ENCODE measurements at places on chromosomes 5 and 9.

DNA sequence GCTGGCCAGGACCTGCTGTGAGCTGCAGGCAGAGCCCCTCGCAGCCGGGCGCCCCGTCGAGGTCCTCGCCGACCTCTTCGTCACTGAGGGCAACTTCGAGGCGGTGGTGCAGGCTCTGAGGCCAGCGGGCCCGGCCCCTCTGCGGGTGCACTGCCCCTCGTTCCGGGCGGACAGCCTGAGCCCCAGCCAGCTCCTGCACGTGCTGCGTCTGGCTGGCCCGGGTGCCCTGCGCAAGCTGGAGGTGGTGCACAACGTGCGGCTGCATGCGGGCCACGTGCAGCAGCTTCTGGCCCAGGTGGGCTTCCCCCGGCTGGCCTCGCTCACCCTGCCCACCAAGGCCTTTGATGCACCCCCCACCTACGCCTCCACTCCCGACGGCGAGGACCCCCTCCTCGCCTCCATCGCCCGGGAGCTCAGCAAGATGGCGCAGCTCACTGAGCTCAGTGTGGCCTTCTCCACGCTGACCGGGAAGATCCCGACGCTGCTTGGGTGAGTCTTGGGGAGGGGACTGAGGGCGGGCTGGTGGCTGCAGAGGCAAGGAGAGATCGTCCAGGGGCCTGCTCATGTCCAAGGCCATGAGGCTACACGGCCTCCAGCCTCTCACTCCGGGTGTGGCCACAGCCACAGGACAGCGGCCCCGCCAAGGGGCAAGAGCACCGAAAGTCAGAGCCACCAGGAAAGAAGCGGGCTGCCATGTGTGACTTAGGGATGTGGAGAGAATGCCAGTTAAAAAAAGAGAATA lies 825 bp downstream of the LRRC14B start:
- no peak for DNase-seq

- DNase-seq: no peak
Observed at GRCh38 chr9:71268871-71269635, 147.6 kb upstream of the TRPM3 start.

DNA sequence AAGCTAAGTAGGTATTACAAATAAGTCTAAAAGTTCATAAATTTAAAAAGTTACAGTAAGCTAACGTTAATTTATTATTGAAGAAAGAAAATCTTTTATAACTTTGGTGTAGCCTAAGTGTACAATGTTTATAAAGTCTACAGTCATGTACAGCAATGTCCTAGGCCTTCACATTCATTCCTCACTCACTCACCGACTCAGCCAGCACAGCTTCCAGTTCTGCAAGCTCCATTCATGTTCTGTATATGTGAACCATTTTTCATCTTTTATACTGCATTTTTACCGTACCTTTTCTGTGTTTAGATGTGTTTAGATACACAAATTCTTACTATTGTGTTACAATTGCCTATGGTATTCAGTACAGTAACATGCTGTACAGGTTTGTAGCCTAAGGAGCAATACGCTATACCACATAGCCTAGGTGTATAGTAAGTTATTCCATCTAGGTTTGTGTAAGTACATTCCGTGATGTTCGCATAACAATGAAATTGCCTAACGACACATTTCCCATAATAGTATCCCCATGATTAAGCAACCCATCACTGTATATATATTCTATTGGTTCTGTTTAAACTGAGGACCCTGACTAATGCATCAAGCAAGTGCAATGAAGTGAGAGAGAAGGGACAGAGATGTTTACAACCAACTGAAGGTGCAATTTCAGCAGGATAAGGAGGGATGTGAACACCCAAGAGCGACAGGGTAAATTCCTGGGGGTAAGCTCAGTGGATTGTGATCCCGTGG lies 88.9 kb upstream of the TRIO start:
- no peak for DNase-seq

GRCh38 chr5:105146867-105147266 lies 1584.3 kb upstream of the NUDT12 start:
- no peak for DNase-seq

GRCh38 chr5:10441083-10441991 lies at the start of gene ROPN1L:
Gene ROPN1L, plus strand, starts transcription at chr5:10441879. Its CDS starts 289 bp downstream, at chr5:10442168.
- peak; percentile 15 for DNase-seq

- DNase-seq: no peak
Observed at GRCh38 chr5:80101993-80102392, 66.8 kb downstream of the THBS4 start.

- DNase-seq: no peak
Observed at GRCh38 chr5:135149229-135149955, 115.4 kb upstream of the PITX1 start.

- DNase-seq: no peak
Observed at GRCh38 chr5:125492977-125493376, 746.5 kb upstream of the ZNF608 start.

DNA sequence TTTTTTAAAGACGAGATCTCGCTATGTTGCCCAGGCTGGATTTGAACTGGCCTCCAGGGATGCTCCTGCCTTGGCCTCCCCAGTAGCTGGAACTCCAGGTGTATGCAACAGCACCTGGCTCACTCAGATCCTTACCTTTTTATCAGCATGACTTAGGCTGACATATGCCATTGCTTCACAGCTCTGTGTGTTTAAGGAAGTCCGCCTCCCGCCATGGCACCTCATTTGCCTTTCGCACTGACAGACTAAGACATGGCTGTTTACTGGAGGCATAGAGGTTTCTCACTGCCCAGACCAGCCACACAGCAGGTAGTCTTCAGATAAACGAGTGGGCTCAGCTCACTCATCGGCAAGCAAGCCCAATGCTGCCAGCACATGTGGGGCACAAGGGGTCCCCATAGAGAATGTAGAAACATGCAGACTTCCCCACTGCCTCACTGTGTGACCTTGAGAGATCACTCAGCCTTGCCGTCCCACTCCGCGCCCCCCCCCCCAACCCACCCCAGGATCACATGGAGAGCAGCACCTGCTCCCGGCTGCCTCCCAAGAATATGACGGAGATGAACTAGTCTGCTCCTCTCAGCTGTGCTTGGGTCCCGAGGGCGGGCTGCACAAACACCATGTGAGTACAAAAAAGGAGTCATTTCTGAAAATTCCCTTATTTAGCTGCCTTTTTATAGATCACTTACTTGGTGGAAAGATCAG lies 62.8 kb downstream of the DCP2 start:
- no peak for DNase-seq

DNA sequence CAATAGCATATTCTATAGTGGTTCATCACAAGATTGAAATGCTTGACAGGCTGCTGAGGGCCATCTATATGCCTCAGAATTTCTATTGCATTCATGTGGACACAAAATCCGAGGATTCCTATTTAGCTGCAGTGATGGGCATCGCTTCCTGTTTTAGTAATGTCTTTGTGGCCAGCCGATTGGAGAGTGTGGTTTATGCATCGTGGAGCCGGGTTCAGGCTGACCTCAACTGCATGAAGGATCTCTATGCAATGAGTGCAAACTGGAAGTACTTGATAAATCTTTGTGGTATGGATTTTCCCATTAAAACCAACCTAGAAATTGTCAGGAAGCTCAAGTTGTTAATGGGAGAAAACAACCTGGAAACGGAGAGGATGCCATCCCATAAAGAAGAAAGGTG lies 43.8 kb downstream of the GCNT1 start:
- DNase-seq: no peak

GRCh38 chr9:95091601-95092261 lies 225.8 kb downstream of the FANCC start:
- DNase-seq: no peak

DNA sequence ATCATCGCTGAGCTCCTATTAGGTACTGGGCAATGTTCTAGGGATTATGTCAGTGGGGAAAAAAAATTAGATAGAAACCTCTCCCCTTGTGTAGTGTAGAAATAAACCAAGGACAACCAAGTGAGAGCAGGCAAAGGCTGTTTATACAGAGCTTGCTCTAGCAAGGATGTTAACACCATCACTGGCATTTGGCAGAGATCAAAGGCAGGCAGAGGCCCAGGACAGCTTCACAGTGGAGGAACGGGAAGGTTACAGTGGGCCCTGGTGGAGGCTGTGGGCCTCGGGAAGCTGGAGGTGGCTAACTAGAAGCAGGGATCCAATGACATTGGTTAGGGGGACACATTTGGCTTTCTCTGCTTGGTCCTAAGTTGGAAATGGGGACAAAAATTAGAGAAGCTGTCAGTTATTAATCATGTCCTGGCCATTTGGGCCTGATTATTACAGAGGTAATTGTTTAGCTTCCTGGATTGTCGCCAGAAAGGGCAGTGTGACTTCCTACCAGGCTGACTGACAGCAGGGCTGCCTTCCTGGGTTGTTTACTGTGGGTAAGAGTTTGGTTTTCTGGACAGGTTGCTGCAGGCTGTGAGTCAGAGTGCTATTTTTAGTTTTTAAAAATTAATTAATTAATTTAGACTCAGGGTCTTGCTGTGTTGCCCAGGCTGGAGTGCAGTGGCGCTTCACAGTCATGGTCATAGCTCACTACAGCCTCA lies 259.3 kb downstream of the ROR2 start:
- no peak for DNase-seq

DNA sequence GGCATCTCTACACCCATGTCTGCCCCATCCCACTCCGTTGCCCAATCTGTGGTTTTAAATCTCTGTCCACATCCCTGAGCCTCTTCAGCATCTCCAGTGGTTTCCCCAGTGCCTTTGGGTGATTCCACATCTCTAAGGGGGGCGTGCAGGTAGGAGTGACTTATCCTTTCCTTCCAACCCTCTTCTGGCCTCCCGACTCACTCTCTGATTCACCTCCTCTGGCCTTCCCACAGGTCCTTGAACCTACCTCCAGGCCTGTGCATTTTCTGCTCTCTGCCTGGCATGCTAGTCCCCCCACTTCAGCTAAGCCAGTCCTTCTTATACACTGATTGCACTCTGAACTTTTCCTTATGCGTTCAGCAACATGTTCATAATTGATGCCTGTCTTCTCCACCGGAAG lies 99.0 kb downstream of the RALGPS1 start:
- DNase-seq: no peak

DNA sequence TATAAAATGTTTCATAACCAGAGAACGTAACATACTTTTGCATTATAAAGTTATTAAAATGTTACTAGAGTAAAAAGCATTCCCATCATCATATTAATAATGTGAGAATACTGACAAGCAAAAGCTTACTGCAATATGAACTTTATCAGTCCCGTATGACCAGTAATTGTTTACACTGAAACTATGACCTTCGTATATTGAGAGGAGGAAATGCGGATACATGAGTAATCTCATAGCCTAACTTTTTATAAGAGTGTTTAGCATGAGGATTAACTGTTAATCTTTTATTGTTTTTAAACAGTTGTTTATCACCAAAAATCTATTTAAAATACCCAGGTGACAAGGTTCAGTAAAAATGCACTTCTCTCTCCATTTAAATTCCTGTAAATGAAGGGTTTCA lies 272.4 kb downstream of the SLF1 start:
- DNase-seq: no peak

- no peak for DNase-seq
Observed at GRCh38 chr5:37272511-37272910, 23.3 kb upstream of the CPLANE1 start.
